ENCODE measurements at places on chromosomes 5 and 9.

- no peak for DNase-seq
These were observed 264.2 kb downstream of the RAB3C start for GRCh38 chr5:58847041-58847440.

GRCh38 chr9:136714096-136714892 is 1.9 kb downstream of the DIPK1B start:
- DNase-seq, result no peak

DNA sequence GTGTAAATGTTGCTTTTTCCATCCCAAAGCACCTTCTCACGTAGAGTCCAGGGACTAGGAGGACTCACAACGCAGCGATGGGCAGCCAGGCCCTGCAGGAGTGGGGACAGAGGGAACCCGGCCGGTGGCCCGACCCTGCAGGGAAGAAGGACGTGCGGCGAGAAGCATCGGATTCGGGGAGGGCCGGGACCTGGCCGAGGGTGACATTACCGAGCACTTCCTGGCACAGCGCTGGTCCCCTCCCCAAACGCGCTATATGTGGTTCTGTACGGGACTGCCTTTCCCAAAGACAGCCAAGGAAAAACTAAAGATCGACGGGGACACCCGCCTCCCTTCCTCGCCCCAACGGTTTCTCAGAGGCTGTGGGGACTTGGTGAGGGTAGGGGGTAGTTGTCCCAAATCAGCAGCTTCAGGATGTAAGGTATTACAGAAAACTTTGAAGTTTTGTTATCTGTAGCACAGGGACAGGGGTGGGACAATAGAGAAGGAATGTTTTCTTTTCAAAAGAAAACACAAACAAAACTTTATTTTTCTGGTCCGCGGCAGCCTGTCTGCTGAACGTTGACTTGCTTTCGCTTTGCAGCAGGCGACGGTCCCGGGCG is 887 bp upstream of the MAP3K1 start:
- DNase-seq, result peak; percentile 28

DNA sequence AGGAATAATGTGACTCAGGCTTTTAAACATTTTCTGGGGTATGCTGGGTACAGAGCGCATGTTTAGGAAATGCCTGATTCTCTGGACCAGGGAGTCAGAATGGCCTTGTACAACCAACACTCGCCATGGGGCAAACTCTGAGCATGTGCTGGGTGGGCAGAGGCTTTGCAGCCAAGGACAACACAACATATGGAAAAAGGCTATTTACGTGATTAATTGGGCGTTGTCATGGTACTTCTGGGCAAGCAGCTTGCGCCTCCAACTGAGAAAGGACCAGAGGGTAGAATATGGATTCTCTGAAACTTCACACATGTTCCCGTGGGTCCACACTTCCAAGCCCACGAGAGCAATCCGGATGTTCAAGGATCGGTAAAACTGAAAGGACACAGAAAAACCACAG is 49.1 kb downstream of the NIPAL4 start:
- DNase-seq, result no peak

GRCh38 chr9:92425474-92425873 is 1.2 kb upstream of the OMD start:
- no peak for DNase-seq

GRCh38 chr9:127751269-127752054 is 16.4 kb upstream of the TOR2A start:
- no peak for DNase-seq
